ENCODE measurements at places on chromosomes 4 and X. TPM values are rescaled to one million over a fixed set of nuclear protein-coding genes. Genes with fewer than 3 reads are reported as not detected.

Gene NPY2R
- total RNA-seq, result not detected

Gene SMIM43
- total RNA-seq, result not detected

Gene ANXA10
- not detected for total RNA-seq

Gene GPRASP3
- total RNA-seq, result 1.5 TPM

Gene COL4A6
- total RNA-seq, result 3.6 TPM

Gene POF1B
- not detected for total RNA-seq

Gene TIMM8A
- 11.7 TPM for total RNA-seq

Gene GABRE
- 3.8 TPM for total RNA-seq

Gene SSX1
- not detected for total RNA-seq

Gene SMR3B
- not detected for total RNA-seq

Gene TLR6
- total RNA-seq, result 1.3 TPM

Gene ETDA
- total RNA-seq, result not detected

Gene ENPP6
- 0.79 TPM for total RNA-seq

Gene USP17L10
- total RNA-seq, result not detected

Gene FBXL5
- total RNA-seq, result 79.0 TPM

Gene PCDH10
- 0.12 TPM for total RNA-seq

Gene JADE3
- 2.0 TPM for total RNA-seq

Gene TSPAN7
- total RNA-seq, result 144 TPM

Gene PABPC4L
- 0.24 TPM for total RNA-seq

Gene MSX1
- 3.7 TPM for total RNA-seq

Gene MAP7D2
- total RNA-seq, result 0.32 TPM

Gene ZNF182
- total RNA-seq, result 2.5 TPM

Gene INTU
- total RNA-seq, result 2.4 TPM

Gene ADGRL3
- total RNA-seq, result 0.83 TPM

Gene MAGED1
- total RNA-seq, result 52.2 TPM

Gene SLIT2
- total RNA-seq, result 4.9 TPM

Gene TCP11X2
- total RNA-seq, result not detected

Gene HSPA4L
- 7.2 TPM for total RNA-seq

Gene NLGN3
- total RNA-seq, result 0.32 TPM

Gene VCX3B
- not detected for total RNA-seq

Gene ATOH1
- total RNA-seq, result not detected

Gene GLRA3
- total RNA-seq, result not detected

Gene FRAS1
- 3.0 TPM for total RNA-seq

Gene CLDN22
- total RNA-seq, result not detected

Gene GRIA3
- total RNA-seq, result 0.32 TPM

Gene SLC25A31
- not detected for total RNA-seq

Gene MND1
- not detected for total RNA-seq

Gene SLC6A14
- total RNA-seq, result not detected

Gene NAA11
- not detected for total RNA-seq

Gene TASL
- 0.34 TPM for total RNA-seq

Gene UGT2B7
- not detected for total RNA-seq

Gene IQCM
- not detected for total RNA-seq

Gene SULT1B1
- total RNA-seq, result 0.52 TPM

Gene SPINK2
- total RNA-seq, result not detected

Gene DUX4
- total RNA-seq, result not detected

Gene INTS6L
- total RNA-seq, result 0.38 TPM

Gene FAM236B
- total RNA-seq, result not detected

All from psoas muscle (tissue), 8 donors.